ENCODE measurements at places on chromosomes 11 and 22. TPM values are rescaled to one million over a fixed set of nuclear protein-coding genes. Genes with fewer than 3 reads are reported as not detected.

UBQLN3 gene
- polyA plus RNA-seq = not detected

ARHGAP20 gene
- polyA plus RNA-seq = 0.25 TPM

CABP4 gene
- polyA plus RNA-seq = 1.5 TPM

TSPAN4 gene
- polyA plus RNA-seq = 1.5 TPM

FOXRED2 gene
- 6.1 TPM for polyA plus RNA-seq

KRTAP5-11 gene
- polyA plus RNA-seq = not detected

- DNase-seq = no peak
These were observed 188.4 kb downstream of the ADAMTS15 start for GRCh38 chr11:130636722-130637464.

DNA sequence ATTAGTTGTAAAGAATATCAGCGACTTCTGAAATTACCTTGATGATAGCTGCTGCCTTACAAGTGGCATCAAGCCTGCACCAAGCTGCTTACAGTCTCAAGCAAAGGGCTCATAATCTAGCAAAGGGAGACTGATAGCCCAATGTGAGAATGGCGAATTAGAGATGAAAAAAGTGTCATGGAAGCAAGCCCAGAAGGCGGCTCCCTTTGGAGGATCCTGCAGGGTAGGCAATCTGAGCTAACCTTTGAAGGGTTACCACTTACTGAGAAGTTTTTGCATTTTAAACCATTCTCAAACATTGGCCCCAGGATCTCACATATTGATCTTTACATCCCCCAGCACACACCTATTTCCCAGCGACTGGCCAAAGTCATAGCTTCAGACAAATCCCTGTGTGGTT lies 18.5 kb downstream of the GAB2 start:
- DNase-seq = no peak

GRCh38 chr11:5486003-5486402 lies 2.5 kb upstream of the OR52D1 start:
- no peak for DNase-seq

DNA sequence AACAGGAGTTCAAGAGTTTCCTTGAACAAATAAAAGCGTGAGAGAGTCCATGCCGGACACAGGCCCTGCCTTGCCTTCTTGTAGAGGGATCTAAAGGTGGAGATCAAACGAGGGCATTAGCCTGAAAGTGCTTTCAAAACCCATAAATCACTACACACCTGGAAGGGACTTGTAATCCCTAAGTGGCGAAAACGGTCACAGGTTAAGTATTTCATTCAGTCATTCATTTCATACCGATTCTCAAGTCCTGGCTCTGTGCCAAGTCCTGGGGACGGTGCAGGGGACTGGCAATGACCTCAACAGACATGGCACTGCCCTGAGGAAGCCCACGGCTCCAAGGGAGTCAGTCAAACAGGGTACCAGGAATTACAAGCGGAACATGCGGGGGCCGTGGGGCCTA lies 26.6 kb downstream of the ELFN2 start:
- no peak for DNase-seq

DNA sequence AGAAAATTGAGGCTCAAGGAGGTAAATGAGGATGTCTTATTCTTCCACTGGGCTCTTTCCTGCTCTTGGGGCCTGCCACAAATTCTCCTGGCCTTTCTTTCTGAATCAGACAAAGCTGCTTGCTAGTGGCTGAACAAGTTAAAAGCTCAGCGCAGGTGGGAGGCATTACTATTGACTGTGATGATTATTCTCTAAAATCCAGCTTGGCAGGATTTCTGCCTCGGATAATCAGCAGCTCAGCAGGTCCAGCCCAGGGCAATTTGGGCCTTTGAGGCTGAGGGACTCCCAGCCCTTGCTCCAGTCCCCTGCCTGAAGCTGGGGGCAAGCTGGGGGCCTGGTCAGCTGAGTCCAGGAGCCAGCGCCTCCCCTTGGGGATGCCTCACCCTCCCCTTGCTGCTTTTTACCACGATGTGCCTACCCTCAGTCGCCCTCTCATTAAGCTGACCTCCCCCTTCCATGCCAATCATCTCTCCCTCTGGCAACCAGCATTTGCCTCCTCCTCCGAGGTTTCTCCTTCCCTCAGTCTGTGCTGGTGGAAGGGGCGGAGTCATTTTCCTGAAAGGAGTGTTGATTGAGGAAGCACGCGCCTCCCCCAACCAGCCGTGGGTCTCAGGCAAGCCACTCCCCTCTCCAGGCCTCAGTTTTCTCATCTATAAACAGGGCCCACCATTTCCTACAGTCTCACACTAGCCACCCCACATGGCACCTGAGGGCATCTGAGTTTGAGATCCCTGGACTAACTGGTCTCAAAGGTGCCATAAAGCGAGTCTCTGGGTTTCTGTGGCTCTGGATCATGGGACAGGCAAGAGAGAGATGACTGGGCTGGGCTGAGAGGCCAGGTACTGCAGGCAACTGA lies 60.6 kb upstream of the PRDM11 start:
- no peak for DNase-seq

- DNase-seq = no peak
These were observed 505.6 kb upstream of the KIRREL3 start for GRCh38 chr11:127506126-127506525.

DNA sequence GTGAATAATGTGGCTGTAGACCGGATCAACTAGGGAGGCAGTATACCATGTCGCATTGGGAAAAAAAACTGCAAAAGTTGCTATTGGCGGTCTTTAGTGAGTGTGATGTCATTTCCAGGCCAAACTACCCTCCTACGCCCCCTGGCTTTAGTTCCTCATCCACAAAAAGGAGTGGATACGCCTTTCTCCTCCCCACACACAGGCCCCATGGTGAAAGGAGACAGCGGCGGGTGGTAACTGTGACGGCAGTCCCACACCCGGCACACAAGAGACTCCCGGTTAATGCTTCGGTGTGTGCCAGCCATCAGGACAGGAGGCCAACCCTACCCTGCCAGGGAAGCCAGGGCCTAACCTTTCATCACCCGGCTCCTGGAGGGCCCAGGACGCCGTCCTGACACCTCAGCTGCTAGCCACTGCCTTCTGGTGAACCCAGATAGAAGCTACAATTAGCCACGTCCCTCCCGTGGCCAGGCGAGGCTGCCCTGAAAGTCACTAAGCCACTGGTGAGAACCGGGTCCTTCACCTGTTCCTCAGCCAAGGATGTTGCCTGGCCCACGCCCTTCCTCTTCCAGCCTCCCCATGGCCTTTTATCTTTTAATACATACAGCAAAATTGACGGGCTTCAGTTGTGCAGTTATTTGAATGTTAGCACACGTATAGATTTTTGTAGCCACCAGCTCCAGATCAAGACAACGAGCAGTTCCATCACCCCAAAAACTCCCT lies 10.8 kb downstream of the TP53I11 start:
- no peak for DNase-seq

DNA sequence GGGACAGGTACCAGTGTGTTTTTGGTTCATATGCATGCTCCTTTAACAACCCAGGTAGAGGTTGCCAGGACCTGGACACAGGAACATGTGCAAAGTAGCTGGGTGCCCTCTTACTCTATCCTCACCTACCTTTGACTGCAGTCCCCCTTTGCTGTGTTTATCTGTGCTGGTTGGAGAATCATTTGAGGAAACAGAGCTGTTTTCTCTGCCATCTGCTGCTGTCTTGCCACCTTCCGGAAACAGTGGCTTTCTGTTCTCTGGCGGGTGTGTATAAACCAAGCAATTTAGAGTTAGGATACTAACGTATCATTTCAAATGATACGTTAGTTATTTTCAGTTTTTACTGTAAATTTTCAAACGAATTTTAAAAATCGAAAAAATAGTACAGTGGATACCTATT lies 171.9 kb upstream of the TTC12 start:
- DNase-seq = no peak

- no peak for DNase-seq
These were observed 792.9 kb upstream of the CCDC179 start for GRCh38 chr11:23653071-23653675.

GRCh38 chr11:21625982-21626381 lies 566.9 kb upstream of the ANO5 start:
- DNase-seq = peak; percentile 3

- no peak for DNase-seq
These were observed 11.8 kb upstream of the SWAP70 start for GRCh38 chr11:9651899-9652748.

DNA sequence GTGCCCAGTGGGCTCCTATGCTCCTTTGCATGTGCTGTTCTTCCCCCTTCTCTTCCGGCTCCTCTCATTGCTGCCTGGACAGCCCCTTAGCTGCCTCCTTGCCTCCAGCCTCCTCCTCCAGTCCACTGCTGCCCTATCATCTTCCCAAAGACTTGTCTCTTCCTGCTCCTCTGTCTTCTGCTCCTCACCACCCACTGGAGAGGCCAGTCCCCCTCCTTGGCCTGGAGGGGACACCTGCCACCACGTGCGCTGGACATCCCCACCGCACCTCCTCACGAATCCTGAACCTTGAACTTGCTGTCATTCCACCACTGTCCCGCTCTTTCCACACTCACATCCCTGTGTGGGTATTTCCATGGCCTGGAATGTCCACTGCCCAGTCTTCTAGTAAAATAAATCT lies 49.8 kb downstream of the MICAL2 start:
- DNase-seq = no peak

- DNase-seq = no peak
These were observed 5.3 kb downstream of the HNRNPUL2 start for GRCh38 chr11:62721994-62722393.

DNA sequence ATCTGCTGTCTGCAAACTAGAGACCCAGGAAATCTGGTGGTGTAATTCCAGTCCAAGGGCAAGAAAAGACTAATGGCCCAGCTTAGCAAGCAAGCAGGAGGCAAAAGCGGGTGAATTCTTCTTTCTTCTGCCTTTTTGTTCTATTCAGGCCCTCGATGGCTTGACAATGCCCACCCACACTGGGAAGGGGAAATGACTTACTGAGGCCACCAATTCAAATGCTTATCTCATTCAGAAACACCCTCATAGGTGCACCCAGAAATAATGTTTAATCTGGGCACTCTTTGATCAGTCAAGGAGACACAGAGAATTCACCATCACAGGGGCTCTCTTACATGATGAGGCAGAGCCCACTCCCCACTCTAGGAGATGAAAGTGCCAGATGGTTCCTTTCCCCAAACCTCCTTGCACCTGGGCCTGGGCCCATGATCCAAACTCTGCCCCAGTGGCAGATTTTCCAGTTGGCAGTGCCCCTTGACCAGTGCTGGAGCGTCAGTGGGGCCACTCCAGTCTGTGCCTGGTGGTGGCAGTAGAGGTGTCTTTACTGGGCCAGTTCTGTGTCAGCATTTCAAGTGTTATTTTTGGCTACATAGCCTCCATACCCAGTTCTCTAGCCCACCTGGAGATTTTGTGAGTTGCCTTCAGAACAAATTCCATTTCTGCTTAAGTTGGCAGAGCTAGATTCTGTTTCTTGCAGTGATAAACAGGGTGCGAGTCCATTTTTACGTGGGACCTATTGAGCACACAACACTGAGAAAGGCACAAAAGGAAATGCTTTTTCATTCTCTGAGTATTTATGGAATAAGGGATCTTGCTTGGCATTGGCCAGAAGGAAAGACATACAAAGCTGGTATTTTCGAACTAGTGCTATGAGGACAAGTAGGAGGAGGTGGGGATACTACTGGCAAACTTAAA lies 7.5 kb downstream of the ELMOD1 start:
- no peak for DNase-seq

DNA sequence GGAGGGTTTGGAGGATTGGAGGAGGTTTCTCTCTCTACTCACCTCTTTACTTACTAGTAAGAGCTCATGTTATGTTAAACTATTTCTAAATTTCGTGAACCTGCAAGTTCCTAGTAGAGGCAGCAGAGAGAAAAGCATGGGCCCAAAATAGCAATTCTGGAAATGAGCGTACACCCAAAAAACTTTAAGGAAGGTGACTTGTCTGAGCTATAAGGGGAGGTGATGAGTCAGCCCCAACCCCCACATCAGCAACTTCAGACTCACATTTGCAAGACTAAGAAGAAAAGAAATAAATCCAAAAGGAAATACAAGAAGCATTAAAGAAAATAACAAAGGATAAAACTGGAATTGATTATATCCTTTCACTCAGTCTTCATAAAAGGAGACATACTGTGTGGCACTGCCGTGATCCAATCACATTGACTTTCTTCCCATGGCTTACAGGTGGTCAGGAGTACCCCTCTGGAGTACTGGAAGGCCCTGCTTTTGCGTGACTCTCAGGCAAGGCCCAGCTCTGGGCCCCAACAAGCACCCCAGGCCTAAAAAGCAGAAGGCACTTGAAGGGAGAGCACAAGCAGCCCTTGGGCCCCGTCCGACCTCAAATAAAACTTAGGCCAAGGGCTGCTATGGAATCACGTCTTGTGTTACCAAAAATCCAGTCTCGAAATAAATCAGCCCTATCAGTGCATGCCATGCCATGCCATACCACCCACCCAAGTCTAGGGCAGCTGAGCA lies 14.3 kb downstream of the PACSIN2 start:
- no peak for DNase-seq
